ENCODE measurements at places on chromosomes 1 and 21.

DNA sequence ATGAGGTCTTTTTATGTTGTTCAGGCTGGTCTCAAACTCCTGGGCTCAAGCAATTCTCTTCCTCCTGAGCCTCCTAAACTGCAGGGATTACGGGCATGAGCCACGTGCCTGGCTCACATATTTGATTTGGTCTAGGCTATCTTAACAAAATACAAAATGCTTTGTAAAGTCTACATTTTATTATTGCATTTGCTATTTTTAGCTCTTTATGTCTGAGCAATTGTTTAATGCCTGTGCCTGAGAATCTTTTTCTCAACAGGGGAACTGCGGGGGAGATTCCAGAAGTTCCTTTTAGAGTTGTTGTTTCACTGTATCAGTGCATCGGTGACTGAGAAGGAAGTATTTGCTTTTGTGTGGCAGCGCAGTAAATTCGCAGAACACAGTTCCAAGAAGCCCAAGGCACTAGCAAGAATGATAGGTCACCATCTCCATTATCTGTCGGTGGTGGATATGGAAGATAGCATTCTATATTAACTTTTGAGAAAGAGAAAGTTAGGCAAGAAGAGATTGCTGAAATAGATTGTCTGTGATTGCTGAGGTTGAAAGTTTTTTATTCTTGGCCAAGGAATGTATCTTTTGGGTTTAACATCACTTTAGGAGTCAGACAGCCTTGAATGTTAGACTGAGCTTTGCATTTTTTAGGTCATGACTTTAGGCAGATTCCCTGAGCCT lies 167.3 kb downstream of the PDE4B start:
- no peak for DNase-seq

GRCh38 chr1:13935336-13935735 lies 235.3 kb downstream of the PRDM2 start:
- no peak for DNase-seq

- no peak for DNase-seq
Observed at GRCh38 chr1:93938461-93939145, 29.4 kb upstream of the GCLM start.

GRCh38 chr1:209733409-209734192 lies 22.3 kb upstream of the TRAF3IP3 start:
- peak; percentile 31 for DNase-seq

- no peak for DNase-seq
Observed at GRCh38 chr1:210770396-210770984, 363.5 kb downstream of the KCNH1 start.

DNA sequence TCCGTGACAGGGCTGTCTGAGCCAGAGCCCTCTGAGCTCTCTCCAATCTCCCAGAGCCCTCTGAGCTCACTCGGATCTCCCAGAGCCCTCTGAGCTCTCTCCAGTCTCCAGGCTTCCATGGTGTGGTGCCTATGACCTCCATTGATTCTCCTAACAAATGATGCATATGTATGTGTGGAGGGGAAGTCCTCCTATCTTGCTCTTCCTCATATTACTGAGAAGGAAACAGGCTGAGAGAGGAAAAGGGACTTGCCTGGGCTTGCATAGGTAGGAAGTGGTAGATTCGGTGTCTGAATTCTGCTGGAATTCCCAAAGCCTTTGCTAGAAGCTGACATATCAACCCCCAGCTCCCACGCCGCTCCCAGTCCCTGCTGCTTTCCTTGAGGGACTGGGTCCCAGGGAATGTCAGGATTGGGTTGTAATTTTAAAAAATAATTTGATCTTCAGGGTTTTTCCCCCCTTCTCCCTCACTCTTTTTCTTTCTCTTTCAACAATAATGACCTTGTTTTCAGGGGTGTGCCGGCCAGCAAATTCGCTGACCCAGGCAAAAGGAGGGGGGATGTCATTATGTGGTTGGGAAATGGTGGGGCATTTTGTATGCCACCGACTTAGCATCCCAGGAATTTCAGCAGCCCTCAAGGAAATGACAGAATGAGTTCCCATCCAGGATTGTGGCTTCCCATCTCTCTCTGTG lies 42.3 kb upstream of the RUNX3 start:
- DNase-seq, result no peak

GRCh38 chr1:70146488-70146887 lies 58.9 kb downstream of the LRRC40 start:
- no peak for DNase-seq

DNA sequence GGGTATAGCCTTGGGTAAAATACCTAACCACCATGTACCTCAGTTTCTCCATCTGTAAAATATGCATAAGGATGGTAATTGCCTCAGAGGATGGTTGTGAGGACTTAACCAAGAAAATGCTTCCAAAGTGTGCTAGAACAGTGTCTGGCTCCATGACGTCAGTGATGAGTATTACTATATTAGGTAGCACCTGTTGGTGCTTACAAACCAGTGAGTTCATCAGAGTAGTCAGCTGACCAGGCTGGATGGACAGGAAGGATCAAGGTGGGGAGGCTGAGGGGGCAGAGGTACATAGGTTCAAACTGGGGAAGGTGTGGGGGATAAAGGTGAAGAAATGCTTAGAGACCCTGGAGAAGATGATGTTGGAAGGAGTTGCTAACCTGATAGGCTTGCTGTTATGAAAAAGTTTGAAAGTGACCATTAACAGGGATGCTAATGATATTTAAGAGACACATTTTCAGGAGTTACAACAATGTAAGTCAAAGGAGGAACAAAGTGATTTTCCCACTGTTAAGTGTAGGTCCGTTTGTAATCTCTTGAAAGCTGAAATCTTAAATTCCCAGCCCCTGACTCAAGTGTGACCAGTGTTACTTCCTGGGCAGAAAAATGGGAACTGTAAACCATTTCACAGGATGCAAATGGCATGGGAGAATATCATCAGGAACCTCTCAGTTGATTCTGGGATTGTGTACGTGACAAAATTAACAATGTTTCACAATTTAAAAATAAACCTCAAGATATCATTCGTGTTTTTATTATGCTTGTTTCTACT lies 4.4 kb downstream of the NTPCR start:
- no peak for DNase-seq

GRCh38 chr1:229217716-229218115 lies 53.2 kb upstream of the RAB4A start:
- DNase-seq, result no peak

GRCh38 chr1:204924013-204924759 lies 53.5 kb downstream of the NFASC start:
- peak; percentile 64 for DNase-seq

GRCh38 chr1:116182019-116182714 lies 71.0 kb downstream of the MAB21L3 start:
- DNase-seq, result no peak

DNA sequence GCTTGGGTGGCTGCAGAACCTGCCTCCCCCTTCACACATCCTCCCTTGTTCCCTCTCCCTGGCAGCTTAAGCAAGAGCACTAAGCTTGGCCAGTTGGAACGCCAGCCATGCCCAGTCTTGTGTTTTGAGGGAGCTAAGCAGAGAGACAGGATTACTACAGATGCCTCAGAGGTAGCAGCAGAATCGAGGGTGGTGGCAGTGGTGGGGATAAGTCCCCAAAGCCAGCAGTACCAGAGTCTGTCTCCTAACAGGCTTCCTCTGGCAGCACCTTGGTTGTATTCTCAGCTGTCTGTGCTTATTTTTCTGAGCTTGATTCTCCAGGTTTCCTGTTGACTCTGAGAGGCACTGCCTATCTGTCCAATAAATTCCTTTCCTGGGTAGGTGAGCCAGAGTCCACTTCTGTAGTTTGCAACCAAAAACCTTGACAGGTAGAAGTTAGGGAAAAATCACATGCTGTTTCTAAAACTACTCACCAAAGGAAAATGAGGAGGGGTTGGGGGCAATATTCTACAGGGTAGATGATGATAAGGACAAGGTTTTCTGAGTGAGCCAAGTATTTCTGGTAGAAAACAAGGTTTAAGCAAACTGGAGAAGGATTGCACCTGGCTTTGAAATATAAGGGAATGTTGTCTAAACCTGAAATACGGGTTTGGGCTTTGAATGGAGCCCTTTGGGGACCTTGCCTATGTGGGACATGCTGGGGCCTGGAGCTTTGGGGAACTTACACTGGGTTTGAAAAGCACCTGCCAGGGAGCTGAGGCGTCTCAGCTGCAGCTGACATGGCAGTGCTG lies 100.8 kb downstream of the PBX1 start:
- DNase-seq, result no peak

GRCh38 chr1:88701275-88701674 lies 17.2 kb downstream of the PKN2 start:
- no peak for DNase-seq

DNA sequence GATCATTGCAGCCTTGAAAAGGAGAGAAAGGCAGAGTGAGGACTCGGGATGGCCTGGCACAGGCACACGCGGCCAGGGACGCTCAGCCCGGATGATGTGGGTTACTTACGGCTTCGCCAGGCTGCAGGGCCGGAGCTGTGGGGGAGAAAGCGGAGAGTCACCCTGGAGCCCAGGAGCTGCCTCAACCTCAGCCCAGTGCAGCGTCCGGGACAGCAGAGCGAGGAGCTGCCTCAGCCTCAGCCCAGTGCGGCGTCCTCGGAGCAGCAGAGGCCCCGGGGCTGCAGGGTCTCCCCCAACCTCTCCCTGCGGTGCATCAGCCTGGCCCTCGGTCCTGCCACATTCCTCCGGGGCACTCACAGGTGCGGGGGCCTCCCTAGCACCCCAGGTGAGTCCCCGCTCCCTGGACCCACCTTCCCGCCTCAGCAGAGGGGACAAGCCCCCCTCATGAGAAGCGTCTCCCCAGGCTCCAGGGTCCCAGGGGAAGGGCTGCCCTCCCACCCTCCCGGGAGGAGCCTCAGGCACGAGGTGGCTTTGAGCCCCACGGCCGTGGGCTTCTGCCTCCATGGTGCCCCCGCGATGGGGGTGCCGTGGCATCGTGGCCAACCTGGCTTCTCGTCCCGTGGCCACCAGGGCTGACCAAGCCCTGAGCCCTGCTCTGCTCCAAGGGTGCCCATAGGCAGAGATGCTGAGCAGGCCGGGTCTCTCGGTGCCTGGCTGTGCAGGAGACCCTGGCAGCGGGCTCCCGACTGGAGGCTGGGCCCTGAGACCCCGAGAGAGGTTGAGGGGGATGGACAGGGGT lies 10.5 kb upstream of the RNF223 start:
- no peak for DNase-seq

GRCh38 chr1:213744780-213745179 lies 243.0 kb upstream of the PROX1 start:
- no peak for DNase-seq

DNA sequence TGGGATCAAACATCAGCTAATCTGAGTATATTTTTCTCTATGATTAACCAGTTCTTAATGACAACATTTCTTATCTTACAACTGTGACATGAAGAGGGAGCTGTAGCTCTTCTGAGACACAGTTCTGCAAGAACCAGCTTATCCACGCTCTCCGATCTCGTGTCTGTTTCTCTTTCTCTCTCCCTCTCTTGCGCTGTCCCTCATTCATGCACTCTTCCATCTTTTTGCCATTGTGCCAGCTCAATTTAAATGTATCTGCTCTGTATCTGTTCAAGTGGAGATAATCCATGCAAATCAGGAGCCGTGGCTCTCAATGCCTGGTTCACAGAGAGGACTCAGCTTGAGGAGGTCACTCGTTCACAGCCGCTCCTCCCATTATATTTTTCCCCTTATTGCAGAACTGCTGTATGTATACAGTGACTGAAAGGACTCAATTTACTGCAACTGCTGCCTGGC lies 494.7 kb upstream of the ADGRL2 start:
- peak; percentile 43 for DNase-seq

- DNase-seq, result no peak
Observed at GRCh38 chr1:116940814-116941599, 31.3 kb downstream of the PTGFRN start.

GRCh38 chr1:151718011-151718431 lies 1.4 kb upstream of the CELF3 start:
- no peak for DNase-seq

- no peak for DNase-seq
Observed at GRCh38 chr1:161834967-161835550, 68.9 kb downstream of the ATF6 start.

- DNase-seq, result no peak
Observed at GRCh38 chr1:109185357-109185756, 28.4 kb upstream of the SARS1 start.

DNA sequence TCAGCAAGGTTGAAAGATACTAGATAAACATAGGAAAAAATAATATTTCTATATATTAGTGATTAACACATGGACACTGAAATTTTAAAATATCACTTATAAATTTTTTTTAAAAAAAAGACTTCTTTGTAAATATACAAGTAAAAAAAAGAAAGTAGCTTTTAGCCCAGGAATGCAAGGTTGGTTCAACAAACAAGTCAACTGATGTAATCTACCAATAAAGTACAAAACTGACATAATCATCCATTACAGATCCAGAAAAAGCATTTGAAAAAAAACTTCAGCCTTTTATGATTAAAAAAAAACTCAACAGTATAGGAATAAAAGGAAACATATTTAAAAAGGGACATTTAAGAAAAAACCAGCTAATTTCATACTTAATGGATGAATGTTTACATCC lies 48.4 kb downstream of the TRMT1L start:
- DNase-seq, result no peak

GRCh38 chr21:46386734-46387088 lies 62.8 kb downstream of the PCNT start:
- DNase-seq, result no peak

GRCh38 chr1:221138516-221138915 lies 259.3 kb downstream of the HLX start:
- DNase-seq, result no peak

GRCh38 chr21:45050345-45050796 lies 24.0 kb upstream of the ADARB1 start:
- no peak for DNase-seq

GRCh38 chr21:31133243-31133830 lies 95.1 kb upstream of the KRTAP19-8 start:
- DNase-seq, result no peak

- DNase-seq, result no peak
Observed at GRCh38 chr1:221030990-221031389, 151.7 kb downstream of the HLX start.

DNA sequence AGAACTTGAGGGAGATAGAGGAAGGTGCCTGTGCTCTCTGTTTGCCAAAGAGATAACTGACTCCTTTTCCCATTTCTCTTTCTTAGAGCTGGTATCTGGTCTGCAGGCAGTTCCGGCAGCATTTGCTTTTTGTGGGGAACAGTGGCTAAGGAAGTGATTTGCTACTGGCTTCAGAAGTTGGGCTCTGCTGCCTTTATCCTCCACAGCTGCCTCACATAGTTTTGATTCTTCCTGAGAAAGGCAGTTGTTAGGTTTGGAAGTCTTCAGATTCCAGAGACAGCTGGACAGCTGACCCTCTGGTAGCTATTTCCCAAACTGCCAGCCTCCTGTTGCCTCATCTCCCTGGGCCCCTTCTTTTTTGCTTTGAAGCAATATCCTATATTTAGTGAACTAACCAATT lies 62.6 kb upstream of the MACF1 start:
- peak; percentile 79 for DNase-seq
